ENCODE measurements at places on chromosomes 11 and 22.

- DNase-seq, result no peak
Measured at GRCh38 chr11:59562292-59562691, 51.0 kb downstream of the OR4D9 start.

DNA sequence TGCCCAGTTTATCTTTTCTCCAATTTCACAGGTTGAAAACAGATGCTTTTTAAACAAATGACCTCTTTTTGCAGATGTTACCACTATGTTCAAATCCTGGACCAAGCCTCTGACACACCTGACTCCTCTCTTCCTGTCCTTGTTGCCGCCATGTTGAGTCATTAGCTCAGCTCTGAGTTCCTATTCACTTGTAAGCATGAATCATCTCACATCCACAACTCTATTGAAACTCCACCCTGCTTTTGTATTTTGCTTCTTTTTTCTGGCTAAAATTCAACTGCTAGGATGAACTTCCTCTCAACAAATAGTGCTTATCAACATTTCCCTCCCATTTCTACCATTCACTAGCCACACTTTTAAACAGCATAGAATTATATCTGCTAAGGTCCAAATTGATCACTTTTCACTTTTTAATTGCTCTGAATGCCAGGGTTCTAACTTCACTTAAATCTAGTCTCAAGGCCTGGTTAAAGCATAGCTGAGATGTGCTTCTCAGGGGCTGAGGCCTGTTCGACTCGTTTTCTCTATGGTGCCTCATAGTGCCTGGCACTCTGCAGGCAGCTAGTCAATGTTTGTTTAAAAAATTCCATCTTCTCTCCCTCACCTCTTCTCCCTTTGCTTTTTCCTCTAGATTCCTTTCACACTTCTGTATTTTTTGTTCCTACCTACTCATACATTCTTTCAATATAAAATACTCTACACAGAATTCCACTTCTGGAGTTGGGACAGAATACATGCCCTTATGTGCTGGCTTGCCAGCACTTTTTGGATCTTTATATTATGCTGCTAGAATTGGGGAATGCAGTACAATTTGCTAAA, 3.9 kb downstream of the JOSD1 start:
- DNase-seq, result no peak

DNA sequence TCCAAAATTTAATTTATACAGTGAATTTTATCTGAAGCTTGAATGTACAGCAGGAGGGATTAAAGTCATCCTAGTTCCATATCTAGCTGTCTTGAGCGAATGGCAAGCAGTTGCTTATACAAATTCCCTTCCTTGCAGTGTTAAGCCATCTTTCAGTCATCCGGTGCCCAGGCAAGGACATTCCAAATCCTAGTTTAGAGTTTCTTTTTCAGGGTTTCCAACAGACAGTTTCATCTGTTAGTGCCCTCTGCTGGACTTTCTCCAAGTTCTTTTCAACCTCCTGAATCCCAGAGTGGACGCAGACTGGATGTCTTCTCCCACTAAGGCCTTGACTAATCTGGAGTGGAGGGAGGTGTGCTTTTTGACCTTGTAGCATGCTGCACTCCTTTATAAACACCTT, 45.4 kb downstream of the GRAMD1B start:
- DNase-seq, result no peak

DNA sequence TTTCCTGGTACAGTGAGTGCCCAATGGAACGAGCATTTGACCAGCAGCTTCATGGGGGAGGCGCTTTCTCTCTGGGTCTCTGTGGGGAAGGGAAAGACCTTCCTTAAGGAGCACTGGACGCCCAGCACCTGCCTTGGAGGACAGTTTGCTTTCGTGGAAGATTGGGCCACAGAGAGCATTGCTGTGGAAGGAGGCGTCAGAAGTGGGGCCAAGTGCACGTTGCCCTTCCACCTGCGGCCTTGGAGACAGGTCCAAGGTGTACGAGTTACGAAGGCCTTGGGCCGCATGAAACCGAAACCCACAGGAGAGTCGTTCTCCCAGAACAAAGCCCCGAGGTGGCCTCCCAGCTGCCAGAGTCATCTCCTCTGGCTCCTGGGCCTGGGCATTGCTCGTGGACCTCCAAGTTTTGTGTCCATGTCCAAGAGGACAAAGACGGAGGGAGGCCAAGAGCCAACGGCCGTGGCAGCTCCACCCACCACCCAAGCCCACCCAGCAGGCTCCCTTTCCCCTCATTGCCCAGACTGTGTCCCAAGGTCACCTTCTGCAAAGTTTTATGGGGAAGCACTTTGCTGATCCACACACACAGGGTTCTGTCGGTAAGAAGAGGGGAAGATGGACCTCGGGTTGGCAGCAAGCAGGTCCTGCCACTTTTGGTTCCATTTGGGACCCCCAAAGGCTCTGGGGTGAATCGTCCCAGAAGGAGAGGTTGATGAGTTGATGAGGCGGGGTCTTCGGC, 5.8 kb upstream of the NLRP6 start:
- DNase-seq, result no peak

- DNase-seq, result no peak
Measured at GRCh38 chr11:1433568-1433967, 43.8 kb downstream of the BRSK2 start.

DNA sequence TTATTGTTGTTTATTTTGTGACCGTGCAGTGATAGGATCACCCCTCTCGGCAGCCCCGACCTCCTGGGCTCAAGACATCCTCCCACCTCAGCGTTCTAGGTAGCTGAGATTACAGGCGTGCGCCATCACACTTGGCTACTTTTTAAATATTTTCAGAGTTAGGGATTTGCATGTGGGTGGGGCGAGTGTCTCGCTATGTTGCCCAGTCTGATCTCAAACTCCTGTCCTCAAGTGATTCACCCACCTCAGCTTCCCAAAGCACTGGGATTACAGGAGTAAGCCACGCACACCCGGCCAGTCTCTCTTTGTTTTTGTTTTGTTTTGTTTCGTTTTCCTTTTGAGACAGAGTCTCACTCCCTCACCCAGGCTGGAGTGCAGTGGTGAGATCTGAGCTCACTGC, 1.2 kb upstream of the INTS5 start:
- no peak for DNase-seq

- no peak for DNase-seq
Measured at GRCh38 chr22:30776476-30776875, 81.8 kb downstream of the OSBP2 start.

- no peak for DNase-seq
Measured at GRCh38 chr22:22880645-22881044, 7.0 kb upstream of the IGLL5 start.

DNA sequence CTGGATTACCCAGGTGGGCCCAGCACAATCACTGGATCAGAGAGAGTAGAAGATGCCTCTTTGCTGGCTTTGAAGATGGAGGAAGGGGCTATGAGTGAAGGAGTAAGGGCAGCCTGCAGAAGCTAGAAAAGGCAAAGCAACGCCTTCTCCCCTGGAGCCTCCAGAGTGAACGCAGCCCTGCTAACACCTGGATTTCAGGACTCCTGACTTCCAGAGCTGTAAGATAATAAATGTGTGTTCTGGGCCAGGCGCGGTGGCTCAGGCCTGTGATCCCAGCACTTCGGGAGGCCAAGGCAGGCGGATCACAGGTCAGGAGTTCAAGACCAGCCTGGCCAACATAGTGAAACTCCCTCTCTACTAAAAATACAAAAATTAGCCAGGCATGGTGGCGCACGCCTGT, 102.4 kb downstream of the MORC2 start:
- no peak for DNase-seq

GRCh38 chr22:45817745-45818423, 146.2 kb downstream of the ATXN10 start:
- DNase-seq, result no peak

DNA sequence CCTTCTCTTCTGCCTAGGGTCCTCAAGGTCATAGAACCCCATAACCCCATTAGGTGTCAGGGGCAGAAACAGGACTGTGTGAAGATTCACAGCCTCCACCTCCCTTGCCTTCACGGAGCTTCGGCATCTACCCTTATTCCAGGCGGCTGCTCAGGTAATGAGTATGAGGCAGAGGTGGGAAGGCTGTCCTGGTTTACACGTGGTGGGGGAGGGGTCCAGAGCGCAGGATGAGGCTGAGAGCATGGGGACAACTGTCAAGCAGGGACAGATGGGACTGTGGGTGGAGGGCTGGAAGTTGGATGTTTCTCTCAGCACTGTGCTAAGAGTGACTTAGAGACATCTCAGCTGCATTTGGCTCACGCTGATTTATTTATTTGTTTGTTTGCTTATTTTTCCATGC, 4.3 kb upstream of the RAD9A start:
- no peak for DNase-seq

DNA sequence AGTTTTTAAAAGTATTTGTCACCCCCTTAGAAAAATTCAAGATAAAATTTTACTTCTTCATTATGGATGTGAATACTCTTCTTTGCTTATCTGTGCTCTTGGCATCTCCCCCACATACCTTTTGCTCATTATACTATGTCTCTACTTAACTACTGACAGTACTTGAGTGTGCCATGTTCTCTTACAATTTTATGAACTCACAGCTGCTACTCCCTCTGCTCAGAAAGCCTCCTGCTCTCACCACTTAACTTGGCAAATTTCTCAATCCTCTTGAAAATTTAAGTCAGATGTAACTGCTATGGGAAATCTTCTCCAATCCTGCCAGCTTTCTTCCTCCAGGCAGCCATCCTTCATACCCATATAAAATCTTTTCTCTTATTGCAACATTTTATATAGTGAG, 163.4 kb downstream of the CNTN5 start:
- no peak for DNase-seq

DNA sequence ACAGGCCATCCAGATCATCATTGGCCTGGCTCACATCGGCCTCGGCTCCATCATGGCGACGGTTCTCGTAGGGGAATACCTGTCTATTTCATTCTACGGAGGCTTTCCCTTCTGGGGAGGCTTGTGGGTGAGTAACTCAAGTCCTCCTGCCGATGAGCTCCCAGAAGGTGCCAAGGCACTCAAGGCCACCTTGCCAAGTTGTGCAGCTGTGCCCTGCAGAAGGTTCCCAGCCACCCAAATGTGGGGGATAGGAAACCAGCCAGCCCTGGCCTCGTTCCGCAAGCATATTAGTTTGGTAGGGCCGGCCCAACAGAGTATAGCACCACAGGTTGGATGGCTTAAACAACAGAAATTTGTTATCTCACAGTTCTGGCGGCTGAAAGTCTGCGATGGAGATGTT, 4.0 kb downstream of the MS4A8 start:
- DNase-seq, result no peak

GRCh38 chr22:34841331-34841771, 224.6 kb upstream of the ISX start:
- DNase-seq, result no peak

GRCh38 chr11:45518833-45519535, 146.4 kb downstream of the CHST1 start:
- DNase-seq, result no peak

- DNase-seq, result no peak
Measured at GRCh38 chr22:41831828-41832552, 915 bp upstream of the SREBF2 start.

DNA sequence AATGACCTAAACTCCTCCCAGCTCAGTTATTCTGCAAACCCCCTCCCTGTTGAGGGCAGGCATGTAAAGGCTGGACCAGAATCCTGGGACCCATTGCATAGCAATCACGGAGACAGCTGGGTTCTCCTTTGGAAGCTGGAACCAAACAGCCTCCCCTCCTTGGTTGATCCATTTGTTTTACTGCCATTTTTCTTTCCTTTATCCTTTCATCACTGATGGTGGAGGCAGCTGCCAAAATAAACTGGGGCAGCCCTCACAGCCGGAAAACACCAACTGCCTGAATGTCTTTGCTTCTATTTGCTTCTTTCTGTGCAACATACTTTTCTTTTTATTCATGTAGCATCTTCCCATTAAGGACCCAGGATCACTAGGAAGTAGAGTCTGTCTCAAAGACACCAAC, 150.0 kb upstream of the SYT13 start:
- DNase-seq, result no peak

- DNase-seq, result no peak
Measured at GRCh38 chr11:19374151-19374569, 133.4 kb upstream of the E2F8 start.

GRCh38 chr11:78684377-78684776, 109.7 kb upstream of the NARS2 start:
- DNase-seq, result no peak

DNA sequence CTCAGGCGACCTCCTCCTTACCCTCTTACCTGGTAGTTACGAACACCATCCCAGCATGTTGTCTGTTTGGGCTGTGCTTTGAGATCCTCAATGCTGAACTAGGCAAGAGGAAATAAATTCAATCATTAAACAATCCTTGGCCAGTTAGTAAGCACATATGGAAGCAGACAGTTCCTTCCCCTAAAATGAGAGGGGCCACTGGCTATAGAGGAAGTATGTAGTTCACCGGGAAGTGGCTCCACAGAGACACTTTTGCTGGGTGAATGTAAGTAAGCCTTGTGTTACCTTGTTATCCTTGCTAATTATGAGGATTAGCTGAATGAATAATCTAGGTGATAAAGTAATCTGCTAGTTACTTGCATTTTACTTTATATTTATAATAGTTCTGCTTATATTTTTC, 2.9 kb downstream of the THYN1 start:
- no peak for DNase-seq

- no peak for DNase-seq
Measured at GRCh38 chr11:105673089-105673488, 63.2 kb downstream of the GRIA4 start.

DNA sequence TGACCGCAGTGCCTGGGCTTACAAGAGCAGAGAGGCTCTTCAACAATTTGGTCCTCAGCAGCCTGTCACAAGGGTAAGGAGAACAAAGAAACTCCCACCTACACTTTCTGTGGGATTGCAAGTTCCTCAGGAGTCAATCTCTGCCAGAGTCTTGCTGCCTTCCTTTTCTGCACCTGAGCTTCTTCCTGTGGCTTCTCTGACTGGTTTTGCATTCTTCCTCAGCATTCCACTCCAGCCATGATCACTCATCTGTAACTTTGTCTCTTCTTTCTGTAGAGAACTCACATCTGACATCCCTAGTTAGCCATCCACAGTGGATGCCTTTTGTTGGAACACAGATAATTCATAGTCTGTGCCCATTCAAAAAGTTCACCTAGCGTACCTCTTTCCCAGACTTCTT, 14.2 kb upstream of the OR6A2 start:
- no peak for DNase-seq

- DNase-seq, result peak; percentile 39
Measured at GRCh38 chr22:46355369-46355995, 20.0 kb downstream of the TRMU start.

GRCh38 chr11:76266286-76267100, 60.2 kb upstream of the WNT11 start:
- DNase-seq, result no peak

DNA sequence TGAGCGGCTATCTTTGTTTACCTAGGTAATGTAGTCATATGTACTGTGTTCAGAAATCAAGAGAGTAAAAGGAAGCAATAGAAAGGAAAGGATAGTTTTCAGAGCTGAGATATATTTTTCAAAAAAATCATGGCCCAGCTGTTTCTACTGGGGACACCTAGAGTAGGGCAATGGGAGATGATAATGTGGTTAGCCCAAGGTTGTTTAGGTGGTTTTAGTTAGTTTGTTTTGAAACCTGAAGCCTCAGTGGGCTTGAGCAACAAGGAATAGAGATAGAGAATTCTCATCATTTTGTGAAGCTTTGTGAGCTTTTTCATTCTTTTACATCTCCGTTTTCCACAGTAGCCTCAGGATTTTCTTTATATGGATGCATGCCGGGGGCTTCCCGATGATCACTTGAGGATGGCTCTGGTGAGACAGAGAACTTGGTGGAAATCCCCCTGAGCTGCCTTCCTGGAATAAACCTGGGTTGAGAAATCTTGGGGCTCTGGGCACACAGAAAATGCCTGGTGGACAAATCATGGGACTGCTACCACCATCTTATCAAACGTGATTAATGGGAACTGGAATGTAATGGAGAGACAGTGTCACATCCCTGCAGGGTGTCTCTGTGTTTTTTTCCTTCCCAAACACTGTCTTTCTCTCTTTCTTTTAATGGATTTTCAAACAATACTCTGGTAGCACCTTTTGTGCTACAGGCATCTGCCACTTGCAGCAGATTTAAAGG, 49.0 kb downstream of the ARHGAP42 start:
- DNase-seq, result no peak

Measured in activated CD4-positive, alpha-beta T cell treated with anti-CD3 and anti-CD28 coated beads, Interleukin-2, amount 50 U/mL, for 24 hours (primary cell).